ENCODE measurements at places on chromosomes 1 and 21.
A peak's percentile ranks its signal among the peaks of the same experiment; 100 is the strongest.

- no peak for DNase-seq
Observed at GRCh38 chr21:28714777-28715464, 277.8 kb downstream of the LTN1 start.

GRCh38 chr1:150165622-150166612, 16.2 kb downstream of the PLEKHO1 start:
- peak; percentile 41 for DNase-seq

DNA sequence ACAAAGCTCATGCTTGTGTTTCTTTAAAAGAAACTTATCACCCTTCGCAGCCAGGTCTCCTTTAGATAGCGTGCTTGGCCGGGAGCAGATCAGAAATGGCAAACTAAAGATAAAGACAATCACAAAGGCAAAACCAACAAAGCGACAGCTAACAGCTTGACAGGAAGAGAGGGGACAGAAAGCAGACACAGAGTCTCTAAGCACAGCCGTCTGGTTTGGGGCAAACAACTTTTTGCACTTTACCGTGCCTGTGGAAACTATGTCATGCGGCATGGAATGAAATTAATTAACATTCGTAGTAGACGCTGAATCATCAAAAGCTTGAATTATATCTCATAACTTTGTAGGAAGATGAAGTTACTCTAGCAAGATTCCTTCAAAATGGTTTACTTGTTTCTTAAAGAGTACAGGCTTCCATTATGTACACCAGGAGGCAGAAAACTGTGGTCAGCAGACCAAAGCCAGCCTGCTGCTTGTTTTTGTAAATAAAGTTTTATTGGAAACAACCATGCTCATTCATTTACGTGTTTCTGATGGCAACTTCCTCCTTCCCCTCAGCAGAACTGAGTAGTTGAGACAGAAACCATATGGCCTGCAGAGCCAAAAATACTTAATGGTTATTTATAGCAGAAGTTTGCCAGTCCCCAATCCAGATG, 183.2 kb downstream of the KIF26B start:
- no peak for DNase-seq

- no peak for DNase-seq
Observed at GRCh38 chr1:195958131-195958530, 650.1 kb downstream of the KCNT2 start.

GRCh38 chr1:153525088-153525728, 10.6 kb downstream of the S100A6 start:
- DNase-seq = no peak

- no peak for DNase-seq
Observed at GRCh38 chr1:19205845-19206244, 4.2 kb downstream of the UBR4 start.

GRCh38 chr1:110749960-110750359, 75.2 kb upstream of the KCNA3 start:
- peak; percentile 18 for DNase-seq

- DNase-seq = peak; percentile 75
Observed at GRCh38 chr1:214123061-214123784, 135.4 kb downstream of the PROX1 start.

DNA sequence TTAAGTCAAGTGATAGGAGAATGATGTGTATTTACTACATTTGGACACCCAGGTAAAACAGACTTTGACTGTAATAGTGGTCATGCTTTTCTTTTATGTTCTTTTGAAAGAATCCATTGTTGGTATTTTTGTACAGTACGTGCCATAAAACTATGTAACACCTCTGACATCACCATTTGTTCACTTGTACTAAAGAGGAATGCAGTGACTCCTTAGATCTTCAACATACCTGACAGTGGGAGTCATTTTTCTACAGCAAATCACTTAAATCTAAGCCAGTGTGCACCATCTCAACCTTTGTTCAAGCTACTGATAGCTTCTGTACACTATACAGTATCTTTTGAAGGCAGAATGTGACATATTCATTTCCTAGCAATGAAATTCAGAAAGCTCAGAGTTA, 6.3 kb upstream of the PLD5 start:
- no peak for DNase-seq

DNA sequence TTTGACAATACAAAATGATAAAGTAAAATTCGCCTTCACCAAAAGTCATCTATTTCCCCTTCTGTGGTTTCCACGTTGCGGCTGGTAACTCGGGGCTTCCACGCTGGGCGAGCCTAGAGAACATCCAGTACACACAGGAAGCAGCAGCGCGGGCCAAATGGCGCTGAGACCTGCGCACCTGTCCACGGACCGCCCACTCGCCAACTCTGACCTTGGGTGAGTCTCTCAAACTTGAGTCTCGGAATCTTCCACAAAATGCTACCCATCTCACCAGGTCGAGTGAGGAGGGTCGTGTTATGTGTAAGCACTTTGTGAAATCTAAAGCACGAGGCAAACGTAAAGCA, 820 bp upstream of the TTF2 start:
- peak; percentile 73 for DNase-seq

DNA sequence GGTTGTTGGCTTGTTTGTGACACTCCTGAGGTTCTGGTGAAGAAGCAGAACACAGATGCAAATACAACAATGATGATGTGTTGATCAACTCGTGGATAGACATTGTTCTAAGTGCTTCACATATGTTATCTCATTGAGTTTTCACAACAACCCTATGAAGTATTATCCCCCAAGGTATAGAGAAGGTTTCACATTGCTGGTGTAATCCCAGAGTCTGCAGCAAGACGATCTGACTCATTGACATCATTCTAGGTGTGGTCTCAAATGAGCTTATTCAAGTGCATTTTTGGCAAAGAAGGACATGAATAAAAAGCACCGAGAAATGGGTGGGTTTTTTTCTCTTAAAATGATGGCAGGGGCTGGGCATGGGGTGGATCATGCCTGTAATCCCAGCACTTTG, 64.1 kb upstream of the SCAF4 start:
- no peak for DNase-seq

DNA sequence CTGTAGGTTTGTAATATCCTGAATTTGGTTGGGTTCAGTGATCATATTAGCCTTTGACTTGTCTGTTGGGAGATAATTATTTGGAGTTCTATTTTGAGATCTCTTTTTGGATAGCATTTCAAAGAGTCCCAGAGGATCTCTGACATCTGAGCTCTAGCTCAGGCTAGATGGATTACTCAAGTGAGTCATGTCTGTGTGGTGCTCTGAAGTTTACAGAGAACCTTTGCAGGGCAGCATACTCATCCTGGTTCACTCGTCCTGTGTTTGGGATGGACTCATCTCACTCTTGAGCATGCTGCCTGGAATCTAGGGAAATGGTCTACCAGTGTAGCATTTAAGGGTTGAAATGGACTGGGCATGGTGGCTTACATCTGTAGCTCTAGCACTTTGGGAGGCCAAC, 29.4 kb upstream of the BMP8A start:
- DNase-seq = no peak

DNA sequence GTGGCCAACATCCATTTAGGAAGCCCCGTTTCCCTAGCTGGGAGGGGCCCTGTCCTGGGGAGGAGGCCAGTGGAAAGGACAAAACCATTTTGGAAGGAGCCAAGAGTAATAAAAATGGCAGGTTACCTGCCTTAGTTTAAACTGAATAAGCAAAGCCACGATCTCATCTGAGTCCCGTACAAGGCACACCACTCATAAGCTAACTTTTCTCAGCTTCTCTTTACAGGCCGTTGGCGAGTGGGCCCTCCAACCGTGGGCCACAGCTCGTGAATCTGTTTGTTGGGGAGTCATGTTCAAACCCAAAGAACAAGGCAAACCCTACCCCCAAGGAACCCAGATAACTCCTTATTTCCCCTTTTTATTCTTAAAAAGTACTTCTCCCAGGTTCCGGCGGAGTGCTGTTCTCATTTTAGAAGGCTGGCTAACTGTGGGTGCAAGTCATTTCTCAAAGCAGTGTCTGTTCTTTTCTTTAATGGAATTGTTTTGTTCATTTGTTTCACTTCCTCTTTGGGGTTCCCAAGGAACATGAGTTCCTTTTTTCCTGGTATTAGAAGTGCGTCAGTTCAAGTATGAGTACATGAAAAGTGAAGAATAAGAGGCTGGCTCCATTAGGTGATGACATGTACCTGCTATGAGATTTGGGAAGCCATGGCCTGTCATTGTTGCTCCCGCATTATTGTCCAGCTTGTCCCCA, 89.0 kb downstream of the PSMG1 start:
- DNase-seq = no peak

DNA sequence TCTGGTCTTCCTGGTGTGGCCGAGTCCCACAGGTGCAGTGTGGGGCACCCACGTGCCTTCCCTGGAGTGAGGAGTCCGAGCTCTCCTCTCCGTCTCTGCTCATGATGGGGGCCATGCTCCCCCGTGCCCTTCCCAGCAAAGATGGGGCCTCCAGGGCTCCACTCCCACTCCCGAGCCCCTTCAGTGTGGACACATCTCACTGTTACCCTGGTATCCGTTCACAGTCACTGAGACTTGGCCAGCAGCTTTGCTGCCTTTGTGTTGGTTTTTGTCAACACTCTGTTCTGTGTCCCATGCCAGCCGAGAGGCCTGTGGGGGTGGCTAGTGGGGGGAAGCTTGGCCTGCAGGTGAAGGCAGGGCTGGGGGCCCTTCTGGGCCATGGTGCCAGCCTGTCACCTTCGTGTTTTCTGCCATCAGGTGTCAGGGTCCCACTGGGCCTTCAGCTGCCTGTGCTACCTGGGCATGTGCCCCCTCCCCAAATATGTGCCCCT, 46.9 kb upstream of the POFUT2 start:
- no peak for DNase-seq

DNA sequence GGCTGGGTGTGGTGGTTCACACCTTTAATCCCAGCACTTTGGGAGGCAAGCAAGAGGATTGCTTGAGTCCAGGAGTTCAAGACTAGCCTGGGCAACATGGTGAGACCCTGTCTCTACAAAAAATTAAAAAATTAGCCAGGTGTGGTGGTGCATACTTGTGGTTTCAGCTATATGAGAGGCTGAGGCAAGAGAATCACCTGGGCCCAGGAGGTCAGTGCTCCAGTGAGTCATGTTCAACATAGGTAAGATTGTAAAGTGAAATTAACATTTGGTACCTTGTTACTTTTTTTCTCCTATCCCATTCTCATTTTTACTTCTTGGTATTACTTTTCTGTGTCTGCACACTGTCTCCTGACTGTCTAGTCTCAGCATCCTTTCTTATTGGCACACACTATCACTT, 19.0 kb downstream of the MAGI3 start:
- no peak for DNase-seq

- DNase-seq = no peak
Observed at GRCh38 chr1:167565922-167566321, 12.4 kb upstream of the CREG1 start.

DNA sequence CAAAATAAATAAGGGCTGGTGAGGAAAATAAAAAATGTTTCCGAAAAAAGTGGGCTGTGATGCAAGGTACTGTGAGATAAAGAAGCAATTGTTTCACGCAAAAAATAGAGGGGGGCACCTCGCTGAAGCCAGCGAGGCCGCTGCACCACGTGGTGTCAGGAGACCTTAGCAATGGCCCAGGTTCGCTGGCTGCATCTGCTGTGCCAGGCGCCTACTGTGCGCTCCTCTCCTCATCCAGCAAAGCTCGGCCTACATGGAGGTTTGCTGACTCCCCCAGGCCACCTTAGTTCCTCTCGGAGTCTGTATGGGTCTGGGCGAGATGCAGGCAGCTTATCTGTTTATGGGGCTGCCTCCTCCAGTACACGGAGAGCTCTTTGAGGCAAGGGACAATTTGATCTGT, 119.6 kb downstream of the NR5A2 start:
- DNase-seq = no peak

- no peak for DNase-seq
Observed at GRCh38 chr1:91151702-91152101, 129.9 kb upstream of the ZNF644 start.

DNA sequence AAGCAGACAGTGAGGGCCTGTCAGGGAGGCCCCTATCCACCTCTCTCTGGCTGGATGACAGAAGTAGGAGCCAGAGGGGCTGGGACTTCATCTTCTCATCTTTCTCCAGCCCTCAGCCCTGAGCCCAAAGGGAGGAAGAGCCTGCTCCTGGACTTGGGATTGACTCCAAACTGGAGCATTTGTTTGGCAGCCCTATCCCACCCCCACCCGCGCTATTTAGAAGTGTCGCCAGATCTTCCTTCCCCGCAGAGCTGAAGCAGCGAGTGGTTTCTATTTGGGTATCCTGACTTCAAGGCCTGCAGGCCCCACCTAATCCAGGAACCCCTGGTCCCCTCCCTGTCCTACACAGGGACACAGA, 9.6 kb downstream of the NES start:
- no peak for DNase-seq

DNA sequence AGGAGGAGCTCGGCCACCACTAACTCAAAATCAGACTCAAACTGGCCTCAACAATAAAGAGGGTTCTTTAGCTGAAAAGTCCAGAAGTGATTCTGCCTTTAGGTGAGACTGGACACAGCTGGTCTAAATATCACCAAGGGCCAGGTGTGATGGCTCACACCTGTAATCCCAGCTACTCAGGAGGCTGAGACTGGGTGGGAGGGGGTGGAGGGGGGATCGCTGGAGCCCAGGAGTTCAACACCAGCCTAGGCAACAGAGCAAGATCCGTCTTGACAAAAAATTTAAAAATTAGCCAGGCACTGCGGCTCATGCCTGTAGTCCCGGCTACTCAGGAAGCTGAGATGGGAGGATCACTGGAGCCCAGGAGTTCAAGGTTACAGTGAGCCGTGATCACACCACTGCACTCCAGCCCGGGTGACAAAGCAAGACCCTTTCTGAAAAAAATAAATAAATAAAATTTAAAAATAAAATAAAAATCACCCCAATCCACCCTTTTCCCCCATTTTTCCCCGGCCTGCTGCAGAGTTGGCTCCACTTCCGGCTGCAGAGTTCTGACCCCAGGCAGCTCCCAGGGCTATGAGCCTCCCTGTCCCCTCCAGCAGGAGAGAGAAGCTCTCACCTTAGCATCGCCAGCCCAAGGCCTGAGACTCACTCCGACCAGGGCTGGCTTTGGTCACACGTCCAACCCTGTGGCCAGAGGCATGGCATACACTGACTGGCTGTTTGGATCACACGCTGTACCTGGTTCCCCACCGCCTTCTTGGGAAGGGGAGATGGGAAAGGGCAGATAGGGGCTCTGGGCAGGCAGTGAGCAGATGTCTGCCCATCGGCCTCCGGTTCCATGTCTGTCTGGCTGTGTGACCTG, 87.3 kb upstream of the IFFO2 start:
- no peak for DNase-seq

All from COR-L47 (cell line).